Femur (tissue), 1 donor: ENCODE measurements at places on chromosomes 12 and 14.
A peak's percentile ranks its signal among the peaks of the same experiment; 100 is the strongest.

DNA sequence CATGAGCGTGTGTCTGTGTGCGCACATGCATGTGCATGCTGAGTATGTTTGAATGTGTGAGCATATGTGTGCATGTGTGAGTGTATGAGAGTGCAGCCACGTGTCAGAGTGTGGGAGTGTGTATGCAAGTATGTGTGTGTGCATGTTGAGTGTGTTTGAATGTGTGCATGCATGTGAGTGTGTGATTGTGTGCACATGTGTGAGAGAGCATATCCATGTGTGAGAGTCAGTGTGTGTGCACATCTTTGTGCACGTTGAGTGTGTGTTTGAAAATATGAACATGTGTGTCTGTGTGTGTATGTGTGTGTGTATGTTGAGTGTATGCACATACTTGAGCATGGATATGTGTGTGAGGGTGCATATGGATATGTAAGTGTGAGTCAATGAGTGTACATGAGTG is 730.8 kb downstream of the VRK1 start:
- no peak for DNase-seq

GRCh38 chr14:20706657-20707355 is 18.2 kb downstream of the ANG start:
- DNase-seq: no peak

GRCh38 chr14:92717571-92718042 is 30.8 kb downstream of the LGMN start:
- DNase-seq: no peak

DNA sequence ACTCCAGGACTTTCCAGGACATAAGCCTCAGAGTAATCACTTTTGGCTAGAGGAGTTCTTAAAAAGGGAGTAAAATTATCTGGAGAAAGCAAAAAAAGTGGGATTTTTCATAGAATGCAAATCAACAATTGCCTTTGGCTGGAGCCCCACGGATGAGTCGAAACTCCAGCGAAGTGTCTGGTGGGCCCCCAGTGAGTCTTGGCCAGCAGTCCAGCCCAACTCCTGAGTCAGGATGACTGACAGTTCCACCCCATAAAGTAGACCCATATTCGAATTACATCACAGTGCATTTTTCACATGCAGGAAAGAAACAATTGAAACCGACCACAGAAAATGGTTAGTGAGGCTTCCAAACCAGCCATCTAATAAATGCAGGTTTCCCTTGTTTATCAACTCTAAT is 265.7 kb downstream of the BCL11B start:
- peak; percentile 32 for DNase-seq

- no peak for DNase-seq
Observed at GRCh38 chr12:54221402-54221984, 32.7 kb upstream of the SMUG1 start.

DNA sequence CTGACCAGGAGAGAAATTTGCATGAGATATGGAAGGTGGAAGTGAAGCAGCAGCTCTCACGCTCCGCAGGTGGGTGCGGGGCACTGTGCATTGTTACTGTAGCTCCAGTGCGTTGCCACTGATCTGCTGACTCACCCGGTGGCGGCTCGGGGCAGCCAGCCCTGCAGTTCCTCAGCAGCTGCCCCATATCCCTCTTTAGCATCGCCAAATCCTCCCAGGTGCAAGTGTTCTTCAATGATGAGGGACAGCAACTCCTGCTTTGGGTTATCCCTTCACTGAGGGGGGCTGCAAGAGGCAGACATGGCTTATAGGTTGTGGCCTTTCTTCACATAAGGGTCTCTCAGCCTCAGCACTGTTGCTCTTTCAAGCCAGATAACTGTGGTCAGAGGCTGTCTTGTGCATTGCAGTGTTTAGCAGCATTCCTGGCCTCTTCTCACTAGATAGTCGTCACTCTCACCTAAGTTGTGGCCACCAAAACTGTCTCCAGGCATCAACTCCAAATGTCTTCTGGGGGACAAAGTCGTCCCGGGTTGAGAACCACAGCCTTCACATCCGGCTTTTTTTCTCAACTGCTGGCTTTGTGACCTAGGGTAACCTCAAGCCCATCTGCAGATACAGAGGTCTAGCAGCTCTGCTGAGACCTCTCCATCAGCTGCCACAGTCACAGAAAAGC is 180.8 kb downstream of the EFCAB11 start:
- no peak for DNase-seq

DNA sequence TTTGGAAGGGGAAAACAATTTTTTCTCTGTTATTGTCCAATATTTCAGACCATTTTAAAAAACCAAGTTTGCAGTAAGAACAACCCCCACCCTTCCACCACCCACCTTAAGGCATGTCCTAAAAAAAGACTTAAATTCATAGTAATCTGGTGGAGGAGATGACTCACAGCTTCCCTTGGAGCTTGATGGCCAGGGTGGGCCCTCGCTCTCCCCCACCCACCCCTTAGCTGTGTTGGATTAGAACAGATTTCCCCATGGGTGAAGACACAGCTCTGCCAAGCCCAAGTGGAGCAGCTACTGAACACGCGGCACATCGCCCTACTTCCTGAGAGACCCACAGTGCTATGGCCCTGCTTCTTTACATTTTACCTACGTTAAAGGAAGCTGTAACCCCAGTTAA is 140.3 kb downstream of the GCH1 start:
- no peak for DNase-seq

- no peak for DNase-seq
Observed at GRCh38 chr12:1826867-1827705, 6.7 kb downstream of the LRTM2 start.

DNA sequence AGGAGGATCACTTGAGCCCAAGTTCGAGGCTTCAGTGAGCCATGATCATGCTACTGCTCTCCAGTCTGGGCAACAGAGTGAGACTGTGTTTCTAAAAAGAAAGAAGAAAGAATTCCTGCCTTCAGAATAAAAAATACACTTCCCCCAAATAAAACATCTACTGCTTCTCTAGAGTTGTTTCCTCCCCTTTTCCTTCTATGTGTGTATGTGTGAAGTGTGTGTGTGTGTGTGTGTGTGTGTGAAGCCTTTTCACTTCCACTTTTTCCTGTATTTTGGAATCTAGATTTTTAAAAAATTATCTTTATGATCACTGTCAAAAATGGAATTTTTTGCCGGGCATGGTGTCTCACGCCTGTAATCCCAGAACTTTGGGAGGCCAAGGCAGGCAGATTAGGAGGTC is 12.6 kb upstream of the SNX6 start:
- DNase-seq: no peak

DNA sequence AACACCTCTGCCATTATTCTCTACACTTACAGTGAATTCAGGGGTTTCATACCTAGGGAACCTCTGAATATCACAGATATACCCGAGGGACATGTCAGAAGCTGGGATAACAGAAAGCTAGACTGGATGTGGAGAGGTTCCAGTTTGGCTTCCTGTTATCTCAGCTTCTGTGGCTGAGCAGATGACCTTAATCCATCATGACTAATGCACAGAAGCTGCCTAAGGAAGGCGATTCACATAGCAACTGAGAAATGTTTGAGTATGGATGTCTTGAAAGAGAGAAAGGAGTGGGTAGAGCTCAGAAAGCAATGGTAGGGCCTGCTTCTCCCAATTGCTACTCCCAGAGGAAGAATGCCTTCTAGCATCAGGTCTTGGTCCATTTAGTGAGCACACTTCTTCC is 187.6 kb downstream of the RMST start:
- DNase-seq: no peak

DNA sequence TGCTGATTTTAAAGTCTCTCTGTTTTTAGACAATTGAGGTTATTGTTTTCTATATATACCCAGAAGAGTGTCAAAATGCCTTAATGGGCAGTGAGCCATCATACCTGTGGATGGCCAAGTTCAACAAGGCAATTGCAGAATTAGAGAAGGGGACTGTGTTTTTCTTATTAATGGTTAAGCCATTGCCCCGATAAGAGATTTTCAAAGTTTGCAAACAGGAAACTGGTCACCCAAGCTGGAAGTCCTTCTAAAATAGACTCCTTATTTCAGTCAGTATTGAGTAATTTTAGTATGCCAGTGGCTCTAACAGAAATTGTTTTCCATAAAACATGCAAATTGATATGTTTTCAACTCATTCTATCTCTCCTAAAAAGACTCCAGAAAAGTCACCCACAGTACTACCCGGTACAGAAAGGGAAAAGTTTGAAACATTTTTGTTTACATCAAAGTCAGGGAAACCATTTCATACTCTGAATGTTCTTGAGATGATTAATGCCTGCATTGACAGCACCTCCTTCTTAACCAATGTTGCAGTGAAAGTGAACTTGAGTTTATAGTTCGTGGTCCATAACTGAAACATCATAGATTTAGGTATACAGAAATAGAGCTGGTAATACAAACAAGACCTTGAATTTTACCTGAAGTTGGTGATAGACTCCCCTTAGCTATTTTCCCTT is 191.1 kb downstream of the TMX1 start:
- DNase-seq: no peak

- no peak for DNase-seq
Observed at GRCh38 chr14:102996941-102997340, 60.4 kb downstream of the CDC42BPB start.

DNA sequence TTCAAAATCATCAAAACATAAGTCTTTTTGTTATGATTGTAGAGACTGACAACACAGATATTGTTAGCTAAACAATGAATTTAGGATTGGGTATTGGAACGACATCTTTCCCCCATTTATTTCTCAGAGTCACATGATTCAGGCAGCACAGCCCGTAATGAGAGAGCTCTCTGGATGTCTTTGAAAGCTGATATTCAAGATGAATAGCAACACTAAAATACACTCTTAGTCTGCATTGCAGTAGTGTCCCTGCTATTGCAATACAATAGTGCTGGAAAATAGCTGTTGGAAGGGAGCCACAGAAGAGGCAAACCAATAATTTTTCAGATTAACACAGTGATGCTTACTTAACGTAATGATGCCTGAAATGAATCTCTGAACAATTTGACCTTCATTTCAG is 9.9 kb downstream of the GTSF1 start:
- no peak for DNase-seq

DNA sequence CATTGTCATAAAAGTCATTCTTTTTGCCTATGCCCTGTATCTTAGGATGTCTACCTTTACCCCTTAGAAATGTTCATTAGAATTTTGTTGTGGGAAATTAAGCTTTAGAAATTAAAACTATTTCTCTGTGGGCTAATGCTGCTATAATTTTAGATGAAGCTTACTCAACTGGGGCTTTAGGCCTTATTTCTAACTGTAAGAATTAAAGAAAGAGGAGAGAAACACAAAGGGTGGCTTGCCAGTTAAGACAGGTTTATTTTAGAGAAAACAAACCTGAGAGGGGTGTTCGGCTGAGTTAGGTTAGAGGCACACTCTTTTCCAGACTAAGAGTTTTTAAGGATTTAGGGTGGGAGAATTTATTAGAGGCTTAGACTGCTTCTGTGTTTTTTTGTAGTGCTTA is 6.4 kb downstream of the TRIP11 start:
- no peak for DNase-seq

GRCh38 chr14:103805708-103806107 is 41.7 kb downstream of the PPP1R13B start:
- no peak for DNase-seq

GRCh38 chr12:101459642-101460346 is 15.3 kb upstream of the SPIC start:
- no peak for DNase-seq

DNA sequence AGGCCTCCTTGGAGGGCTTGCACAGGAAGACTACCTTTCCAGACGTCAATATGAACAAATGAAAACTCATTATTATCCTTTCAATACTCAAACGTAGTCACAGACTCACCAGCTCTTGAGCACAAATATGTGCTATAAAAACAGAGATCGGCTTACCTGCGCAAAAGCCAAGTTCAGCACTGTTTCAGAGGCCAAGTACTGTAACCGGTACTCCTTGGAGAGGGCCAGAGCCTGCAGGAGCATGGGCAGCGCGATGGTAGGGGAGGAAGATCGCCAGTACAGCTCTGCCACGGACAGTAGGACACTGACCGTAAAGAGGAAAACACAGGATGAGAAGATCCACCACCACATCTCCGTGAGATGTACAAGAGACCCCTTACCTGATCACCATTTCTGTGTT is 21.6 kb upstream of the CAMKK2 start:
- no peak for DNase-seq

DNA sequence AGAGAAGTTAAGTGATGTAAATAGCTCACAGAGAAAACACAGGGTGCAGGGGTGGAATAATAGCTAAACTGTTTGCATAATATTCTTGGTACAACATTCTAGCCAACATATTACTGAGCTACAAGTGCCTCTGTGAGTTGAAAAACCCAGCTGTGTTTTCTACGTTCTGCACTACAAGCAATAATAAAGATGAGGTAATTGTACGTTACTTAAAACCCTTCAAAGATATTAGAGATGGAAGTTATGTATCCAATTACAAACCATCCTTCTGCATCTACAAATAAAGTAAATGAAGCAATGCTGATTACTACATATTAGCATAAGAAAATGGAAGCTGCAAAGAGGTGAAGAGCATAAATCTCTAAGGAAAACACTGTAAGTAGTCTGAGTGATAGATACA is 271.4 kb downstream of the SSPN start:
- DNase-seq: no peak

- DNase-seq: no peak
Observed at GRCh38 chr14:83289896-83290295, 1756.2 kb upstream of the SEL1L start.

DNA sequence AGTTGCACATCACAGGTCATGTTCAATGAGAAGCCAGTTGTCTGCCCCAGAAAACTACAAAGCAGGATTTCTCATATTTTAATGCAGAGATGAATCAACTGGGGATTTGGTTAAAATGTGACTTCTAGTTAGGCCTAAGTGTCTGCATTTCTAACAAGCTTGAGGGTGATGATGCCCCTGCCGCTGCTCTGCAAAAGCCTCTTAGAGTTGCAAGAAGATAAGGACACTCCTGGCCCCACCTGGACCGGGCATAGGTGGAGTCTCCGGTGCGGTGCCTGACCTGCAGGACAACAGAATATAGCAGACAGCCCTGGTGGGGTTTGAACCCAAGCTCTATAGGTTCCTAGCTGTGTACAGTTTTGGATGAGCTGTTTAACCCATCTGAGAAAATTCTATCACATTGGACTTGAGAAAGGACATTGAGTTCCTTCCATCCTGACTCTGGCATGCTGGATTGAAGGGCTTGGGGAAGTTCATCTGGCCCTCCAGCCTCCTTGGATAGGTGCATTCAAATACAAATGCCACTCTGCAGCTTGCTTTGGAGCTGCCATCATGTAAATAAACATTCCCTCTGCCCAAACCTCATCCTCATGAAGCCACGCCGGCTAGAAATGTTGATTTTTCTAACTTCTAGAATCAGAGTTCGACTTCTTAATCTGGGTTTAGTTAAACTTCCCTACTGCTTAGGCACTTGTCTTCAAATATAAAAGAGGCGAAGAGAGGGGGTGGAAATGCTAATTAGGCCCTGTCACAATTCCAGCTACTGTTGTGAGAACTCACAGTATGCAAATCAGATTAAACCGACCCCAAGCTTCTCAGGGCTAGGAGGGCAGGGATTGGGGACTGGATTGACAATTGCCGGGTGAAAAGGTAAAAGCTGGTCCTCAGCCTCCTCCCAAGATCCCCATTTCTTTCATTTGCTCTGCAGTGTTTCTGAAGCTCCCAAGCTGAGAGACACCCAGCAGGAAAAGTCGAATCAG is 1225.6 kb downstream of the VRK1 start:
- DNase-seq: no peak

- DNase-seq: no peak
Observed at GRCh38 chr14:90743425-90743824, 72.8 kb downstream of the TTC7B start.

- DNase-seq: no peak
Observed at GRCh38 chr14:57797160-57797559, 68.7 kb downstream of the SLC35F4 start.
